ENCODE measurements at places on chromosomes 2 and 18.

- DNase-seq, result no peak
Observed at GRCh38 chr2:168626096-168626495, 170.0 kb downstream of the CERS6 start.

DNA sequence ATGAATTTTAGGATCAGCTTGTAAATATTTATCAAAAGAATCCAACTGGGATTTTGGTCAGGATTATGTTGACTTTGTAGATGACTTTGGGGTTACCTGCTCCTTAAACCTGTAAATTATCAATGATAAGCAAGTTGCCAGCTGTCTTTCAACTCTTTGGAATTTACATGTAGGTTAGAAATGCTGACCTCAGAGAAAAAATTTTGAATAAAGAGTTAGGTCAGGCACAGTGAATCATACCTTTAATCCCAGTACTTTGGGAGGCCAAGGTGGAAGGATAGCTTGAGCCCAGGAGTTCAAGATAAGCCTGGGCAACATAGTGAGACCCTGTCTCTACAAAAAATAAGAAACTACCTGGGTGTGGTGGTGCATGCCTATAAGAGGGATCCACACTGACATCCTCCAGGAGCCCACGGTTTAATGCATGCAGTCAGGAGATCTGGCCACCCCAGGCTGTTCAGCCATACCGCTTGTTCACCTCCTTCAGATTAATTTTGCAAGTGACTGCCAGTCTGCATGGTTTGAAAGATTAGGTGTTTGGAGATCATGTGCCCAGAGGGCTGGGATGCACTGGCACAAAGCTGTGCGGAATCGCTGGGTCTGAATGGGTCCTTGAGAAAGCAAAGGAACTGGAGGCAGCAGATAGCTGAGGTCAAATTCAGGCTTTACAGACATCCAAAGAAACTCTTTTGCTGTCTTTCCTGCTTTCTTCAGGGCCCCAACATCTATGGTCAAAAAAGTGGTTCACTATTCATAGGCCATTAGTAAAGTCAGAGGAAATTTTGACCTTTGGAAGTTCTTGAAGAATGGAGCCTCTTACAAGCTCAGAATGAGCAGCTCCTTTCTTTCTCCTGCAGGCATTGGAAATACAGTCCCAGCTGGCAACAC, 83.4 kb upstream of the TXNDC2 start:
- DNase-seq, result no peak

GRCh38 chr18:75123113-75123512, 85.8 kb downstream of the PTGR3 start:
- no peak for DNase-seq

DNA sequence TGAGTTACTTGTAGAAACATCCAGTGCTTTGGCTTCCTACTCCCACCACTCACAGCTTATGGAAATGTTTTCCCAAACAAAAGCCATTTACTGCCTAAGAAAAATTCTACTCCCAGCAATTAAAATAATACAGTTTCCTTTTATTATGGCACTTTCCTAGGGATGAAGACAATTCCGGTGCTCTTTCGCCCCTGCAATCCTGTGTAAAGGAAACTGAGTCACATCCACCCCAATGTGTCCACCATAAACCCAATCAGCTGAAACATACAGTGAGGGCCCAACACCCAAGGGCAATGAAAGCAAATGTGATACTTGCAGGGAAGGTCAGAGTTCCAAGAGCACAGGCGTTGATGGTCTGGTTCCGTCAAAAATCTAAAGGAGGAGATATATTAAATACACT, 62.0 kb upstream of the ST3GAL5 start:
- DNase-seq, result no peak

GRCh38 chr2:98869272-98869641, 66.8 kb downstream of the CRACDL start:
- DNase-seq, result no peak

All from stimulated activated naive CD4-positive, alpha-beta T cell (primary cell).